ENCODE measurements at places on chromosomes 13 and 19.

- DNase-seq = no peak
These were observed 31.3 kb upstream of the STARD13 start for GRCh38 chr13:33316890-33317289.

- DNase-seq = no peak
These were observed 6.8 kb downstream of the S1PR2 start for GRCh38 chr19:10224337-10224736.

DNA sequence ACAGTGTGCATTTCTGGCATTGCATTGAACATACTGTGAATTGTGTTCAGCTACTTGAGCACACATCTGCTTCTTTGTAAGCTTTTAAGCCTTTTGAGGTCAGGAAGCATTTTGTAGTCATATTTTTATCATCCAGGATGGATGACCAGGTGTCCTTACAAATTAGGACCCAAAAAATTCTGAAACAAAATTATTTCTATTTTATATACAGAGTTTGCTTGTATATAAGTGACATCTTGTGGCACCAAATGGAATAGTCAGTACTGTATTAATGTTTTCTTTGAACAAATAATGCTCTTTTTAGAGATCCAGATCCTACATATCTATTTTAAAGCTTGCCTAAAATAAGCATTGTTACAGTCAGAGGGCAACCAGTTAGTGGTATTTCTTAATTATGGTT lies 9.5 kb upstream of the SUPT20H start:
- no peak for DNase-seq

DNA sequence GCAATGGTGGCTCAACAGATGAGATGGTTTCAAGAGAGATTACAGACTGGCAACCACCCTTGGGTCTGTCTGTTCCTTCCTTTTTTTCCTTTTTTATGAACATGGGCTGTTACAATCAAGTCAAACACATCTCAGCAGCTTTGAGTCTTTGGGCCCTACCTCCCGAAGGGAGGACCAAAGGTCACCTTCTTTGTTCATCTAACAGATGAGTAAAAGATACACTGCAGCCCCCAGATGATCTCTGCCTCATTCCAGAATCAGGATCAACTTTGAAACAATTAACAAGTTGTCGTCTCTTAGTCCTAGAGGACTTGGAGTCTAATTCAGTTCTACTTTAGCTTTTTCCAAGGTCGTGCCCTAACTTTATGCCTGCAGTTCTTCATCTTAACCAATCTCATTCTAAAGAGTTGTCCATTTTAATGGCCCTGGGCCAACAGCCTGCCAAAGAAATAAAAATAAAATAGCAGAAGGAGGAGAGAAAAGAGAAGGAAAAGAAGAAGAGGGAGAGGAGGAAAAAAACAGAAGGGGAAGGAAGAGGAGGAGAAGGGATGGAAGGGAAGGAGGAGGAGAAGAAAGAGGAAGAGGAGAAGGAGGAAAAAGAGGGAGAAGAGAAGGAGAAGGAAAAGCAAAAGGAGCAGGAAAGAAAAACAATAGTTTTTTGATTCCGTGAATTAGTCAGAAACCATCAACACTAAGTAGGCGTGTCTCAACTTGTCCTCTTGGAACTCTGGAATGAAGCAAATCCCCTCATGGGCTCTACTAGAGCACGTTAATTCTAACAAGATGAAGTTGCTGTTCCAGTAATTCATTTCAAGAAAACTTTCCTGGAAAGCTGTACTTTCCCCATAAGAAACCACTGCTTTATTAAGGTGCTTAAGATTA lies 281.2 kb downstream of the FOXO1 start:
- DNase-seq = no peak

DNA sequence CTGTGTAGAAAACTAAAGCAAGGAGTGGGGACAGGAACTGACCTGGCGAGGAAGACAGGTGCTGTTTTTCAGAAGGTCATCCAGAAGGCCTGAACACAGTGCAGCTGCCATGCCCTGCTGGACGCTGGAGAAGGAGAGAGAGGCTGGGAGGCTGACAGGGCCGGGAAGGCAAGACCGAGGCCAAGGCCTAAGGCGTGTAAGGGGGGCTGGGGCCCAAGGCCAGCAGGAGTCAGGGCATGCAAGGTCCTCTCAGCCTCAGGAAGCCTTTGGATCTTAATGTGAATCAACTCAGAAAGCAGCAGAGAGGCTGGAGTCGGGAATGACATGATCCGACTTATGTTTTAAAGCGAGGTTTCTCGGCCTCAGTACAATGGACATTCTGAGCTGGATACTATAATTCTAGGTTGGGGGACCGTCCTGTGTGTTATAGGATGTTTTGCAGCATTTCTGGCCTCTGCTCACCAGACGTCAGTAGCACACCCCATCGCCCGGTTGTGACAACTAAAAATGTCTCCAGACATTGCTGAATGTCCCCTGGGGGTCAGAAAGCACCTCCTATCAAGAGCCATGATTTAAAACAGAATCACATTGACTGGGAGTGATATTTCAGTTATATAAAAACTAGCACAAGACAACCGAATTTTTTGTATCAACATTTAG lies 530.4 kb downstream of the MYO16 start:
- no peak for DNase-seq

DNA sequence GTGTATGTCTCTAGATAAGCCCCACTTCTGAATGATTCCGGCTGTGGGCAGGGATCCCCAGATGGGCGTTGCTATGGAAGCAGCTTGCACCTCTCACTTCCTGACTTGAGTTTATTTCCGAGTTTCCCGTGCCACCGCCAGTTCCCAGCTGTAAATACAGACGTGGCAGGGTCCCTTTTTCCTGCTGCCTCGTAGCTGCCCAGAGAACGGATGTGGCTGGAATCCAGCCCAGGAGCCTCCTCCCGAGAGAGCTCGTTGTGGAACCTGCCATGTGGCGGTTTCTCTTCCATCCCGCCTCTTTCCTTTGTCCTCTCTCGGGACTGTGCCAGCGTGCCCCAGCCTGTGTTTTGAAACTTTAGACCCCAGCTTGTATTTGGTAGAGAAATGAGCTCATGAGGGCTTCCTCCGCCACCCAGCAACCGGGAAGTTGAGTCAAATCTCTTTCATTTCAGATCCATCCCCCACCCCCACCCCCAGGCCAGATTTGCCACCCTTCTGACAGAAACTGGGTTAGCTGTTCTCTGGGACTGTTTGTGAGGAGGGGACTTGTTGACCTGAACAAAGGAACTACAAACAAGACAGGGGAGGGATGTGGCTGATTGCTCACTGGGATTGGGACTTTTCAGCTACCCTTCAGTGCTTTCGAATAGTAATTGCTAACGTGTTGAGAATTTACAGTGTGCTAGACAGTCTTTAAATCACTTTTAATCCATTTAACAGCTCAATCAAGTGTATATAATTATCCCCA lies 96.6 kb downstream of the SIPA1L3 start:
- DNase-seq = peak; percentile 40

- no peak for DNase-seq
These were observed 183.0 kb downstream of the TSHZ3 start for GRCh38 chr19:31166206-31166605.

DNA sequence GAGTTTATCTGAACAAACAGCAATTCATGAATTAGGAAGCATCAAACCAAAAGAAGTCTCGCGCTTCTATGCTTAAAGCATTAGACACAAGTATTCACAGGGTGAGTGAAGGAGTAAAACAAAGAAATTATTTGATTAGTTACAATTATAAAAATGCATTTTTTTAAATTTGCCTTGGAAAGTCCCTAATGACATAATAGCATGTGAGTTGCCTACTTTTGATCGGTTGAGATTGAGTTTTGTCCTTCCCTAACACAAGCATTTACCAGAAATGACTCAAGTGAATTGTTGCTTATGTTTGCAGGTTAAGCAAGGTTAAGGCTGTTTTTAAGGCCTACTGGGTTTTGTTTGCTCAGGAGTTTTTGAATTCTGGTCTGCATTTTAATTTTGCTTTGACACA lies 389 bp upstream of the ZNF649 start:
- no peak for DNase-seq

DNA sequence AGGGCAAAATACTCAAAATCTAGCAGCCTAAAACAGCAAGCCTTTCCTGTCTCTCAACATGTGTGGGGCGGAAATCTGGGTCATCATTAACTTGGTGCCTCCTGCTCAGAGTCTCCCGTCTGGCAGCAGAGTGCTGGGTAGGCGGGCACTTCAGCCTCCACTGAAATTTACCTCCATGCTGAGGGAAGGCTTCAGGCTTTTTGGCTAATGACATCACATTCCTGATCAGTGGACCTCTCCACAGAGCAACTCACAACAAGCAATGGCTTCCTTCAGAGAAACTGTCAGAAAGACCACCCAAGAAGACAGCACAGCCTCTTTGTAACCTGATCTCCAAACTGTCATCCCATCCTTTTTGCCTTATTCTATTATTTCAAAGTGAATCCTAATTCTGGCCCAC lies 1109.0 kb downstream of the UQCRFS1 start:
- peak; percentile 15 for DNase-seq

DNA sequence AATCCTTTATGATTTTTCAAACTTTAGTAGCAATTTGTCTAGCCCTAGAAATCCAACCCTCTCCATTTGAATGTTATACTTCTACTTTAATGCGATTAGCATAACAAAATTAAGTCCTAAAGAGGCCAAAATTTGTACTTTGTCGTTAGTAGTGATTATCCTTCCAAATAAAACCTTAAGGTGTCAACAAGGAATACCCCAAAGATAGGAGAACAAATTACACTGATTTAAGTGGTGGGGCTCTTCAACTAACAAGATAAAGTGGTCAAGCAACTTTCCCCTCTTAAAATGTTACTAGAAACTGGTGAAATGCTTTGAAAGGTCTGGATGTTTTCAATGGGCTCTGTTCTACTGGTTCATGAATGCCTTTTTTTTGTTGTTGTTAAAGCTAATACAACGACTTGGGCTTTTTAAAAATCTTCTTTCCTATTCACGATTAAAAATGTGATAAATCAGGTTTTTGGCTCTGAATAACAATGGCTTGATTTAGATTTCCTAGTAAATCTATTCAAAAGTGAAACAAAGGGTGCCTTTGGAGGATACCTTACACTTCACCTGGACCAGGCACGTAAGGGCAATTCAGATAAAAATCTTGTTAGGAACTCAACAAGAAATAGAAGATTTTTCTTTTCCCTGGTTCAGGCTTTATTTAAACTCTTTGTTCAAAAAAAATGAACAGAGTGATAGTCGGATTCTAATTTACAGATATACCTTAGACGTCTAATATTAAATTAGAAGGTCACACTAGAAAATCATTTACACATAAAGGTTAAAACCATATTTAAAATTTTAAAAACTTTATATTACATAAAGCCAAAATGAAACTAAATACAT lies 3.1 kb downstream of the SOX21 start:
- no peak for DNase-seq

GRCh38 chr19:18321734-18322102 lies 1.2 kb downstream of the LSM4 start:
- DNase-seq = no peak

DNA sequence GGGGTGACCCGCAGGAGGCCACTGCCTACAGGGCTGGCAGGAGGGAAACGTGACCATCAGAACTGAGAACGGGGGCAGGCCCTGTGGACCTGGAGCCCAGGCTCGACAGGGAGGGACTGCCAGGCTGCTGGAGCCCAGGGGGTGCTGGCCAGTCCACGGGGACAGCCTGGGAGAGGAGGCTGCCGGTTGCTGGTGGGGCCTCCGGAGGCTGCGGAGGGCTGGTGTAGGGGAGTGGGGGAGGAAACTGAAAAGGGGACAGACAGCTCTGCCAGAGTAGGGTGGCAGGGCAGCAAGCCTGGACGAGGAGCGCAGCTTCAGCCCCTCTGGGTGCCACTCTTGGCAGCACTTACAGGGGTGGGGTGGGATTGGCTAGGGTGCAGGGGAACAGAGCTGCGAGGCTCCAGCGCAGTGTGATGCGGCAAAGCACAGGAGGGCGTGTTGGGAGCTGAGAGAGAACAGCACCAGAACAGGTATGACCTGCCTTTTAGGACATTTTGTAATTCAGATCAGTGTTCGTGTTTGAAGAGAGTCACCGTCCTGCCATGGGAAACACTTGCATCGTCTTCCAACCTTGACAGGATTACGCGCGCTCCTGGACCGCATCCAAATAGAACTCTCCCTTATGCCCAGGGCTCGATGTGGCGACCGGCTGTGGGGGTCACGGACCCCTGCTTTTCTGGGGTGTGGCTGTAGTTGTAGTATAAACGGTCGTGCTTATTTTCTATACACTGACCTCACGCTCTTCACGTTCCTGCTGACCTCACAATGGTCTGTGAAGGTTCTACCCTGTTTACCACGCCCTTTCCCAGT lies 19.9 kb upstream of the ARHGEF7 start:
- DNase-seq = no peak

- peak; percentile 35 for DNase-seq
These were observed 27.5 kb upstream of the TMEM160 start for GRCh38 chr19:47075941-47076340.

- DNase-seq = no peak
These were observed 22.2 kb downstream of the VSTM2B start for GRCh38 chr19:29547981-29548380.
